ENCODE measurements at places on chromosomes 6 and 20.

DNA sequence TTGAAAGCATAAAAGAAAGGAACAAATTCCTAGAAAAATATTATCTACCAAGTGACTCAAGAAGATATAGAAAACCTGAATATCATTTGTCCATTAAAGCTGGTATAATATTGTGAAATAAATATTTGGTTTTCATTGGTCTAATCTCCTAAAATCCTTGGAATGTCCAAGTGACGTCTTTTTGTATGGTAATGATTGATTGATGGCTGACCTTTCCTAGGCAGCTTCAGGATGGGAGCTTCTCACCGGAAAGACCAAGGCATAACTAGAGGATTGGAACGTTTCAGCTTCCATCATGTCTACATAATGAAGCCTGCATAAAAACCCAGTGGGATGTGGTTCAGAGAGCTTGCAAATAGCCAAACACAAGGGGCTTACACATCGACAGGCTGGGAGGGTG is 57.6 kb upstream of the MAN1A1 start:
- no peak for DNase-seq

- DNase-seq: no peak
Observed at GRCh38 chr20:14210146-14210545, 127.3 kb downstream of the FLRT3 start.

DNA sequence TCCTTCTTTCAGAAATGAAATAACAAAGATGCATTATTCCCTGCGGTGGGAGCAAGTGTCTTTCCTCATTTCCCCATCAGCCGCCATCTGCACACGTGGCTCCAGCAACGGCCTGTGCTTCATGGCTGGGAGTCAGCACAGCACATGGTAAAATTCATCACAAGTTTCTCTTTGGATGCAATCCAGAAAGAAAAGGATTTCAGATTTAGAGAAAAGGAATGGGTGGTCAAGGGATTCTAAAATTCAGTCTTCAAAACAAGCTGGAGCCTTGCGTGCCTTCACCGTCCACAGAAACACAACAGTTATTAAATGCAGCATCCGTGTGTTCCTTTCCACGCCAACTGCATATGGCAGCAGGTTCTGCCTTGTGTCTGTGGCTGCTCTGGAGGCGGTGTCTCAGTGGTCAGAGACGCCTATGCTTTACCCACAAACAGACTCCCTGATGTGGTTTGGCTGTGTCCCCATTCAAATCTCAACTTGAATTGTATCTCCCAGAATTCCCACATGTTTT is 107.6 kb downstream of the THBS2 start:
- DNase-seq: no peak

- no peak for DNase-seq
Observed at GRCh38 chr20:44187054-44187771, at the start of gene JPH2. Gene JPH2, minus strand, starts transcription at chr20:44187188. Its CDS starts 483 bp downstream, at chr20:44186705.

DNA sequence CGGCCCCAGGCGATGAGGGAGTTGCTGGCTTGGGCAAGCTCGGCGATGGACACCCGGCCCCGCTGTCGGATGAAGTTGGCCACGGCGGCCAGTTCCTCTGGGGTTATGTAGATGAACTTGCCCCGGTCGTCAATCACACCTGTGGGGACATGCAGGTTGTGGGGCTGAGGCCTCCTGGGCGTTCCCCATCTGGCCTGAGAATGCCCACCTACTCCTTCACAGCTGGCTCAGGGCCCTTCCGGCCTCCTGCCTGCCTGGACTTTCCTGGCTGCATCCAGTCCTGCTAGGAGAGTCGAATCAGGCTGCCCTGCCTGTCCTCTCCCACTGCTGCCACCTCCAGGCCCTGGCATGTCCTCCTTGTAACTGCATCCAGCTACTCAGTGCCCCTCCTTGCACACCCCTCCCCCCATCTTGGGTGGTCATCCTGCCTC is 13.8 kb downstream of the DDRGK1 start:
- DNase-seq: no peak

GRCh38 chr20:59823491-59824259 is 109.8 kb downstream of the SYCP2 start:
- no peak for DNase-seq

DNA sequence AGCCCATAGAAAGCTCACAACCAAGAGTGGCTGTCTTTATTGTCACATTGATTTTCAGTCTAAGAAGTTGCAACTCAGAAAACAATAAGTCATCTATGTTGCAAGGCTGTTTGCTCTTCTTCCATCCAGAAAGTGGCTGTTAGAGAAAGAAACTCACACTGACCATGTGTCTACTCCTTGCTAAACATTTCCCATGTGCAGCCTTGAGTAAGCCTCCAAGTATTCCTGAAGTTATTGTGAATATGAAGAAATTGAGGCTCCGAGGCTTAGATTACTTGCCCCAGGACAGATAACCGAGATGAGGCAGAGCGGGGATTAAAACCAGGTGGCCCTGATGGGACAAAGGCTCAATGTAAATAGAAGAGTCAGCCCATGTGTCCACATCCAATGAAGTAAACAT is 105.0 kb downstream of the SPTLC3 start:
- DNase-seq: no peak

- DNase-seq: no peak
Observed at GRCh38 chr6:143248359-143248758, 187.7 kb downstream of the AIG1 start.

GRCh38 chr20:48807586-48808381 is 20.0 kb downstream of the PREX1 start:
- no peak for DNase-seq

- no peak for DNase-seq
Observed at GRCh38 chr20:2156666-2157624, 55.3 kb downstream of the STK35 start.

DNA sequence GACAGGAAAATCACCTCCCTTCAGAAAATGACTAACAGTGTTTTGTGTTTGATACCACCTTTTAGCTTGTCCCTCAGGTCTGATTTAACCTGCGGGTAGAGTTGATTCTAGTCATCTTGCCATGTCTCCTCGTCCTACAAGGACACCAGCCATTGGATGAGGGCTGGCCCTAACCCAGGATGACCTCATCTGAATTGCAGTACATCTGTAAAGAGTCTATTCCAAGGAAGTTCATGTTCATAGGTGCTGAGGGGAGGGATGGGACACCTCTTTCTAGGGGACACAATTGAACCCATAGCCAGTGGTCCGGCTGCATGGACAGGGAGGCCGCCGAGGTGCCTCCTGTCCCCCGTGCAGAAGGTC is 52.0 kb upstream of the DACT2 start:
- no peak for DNase-seq

DNA sequence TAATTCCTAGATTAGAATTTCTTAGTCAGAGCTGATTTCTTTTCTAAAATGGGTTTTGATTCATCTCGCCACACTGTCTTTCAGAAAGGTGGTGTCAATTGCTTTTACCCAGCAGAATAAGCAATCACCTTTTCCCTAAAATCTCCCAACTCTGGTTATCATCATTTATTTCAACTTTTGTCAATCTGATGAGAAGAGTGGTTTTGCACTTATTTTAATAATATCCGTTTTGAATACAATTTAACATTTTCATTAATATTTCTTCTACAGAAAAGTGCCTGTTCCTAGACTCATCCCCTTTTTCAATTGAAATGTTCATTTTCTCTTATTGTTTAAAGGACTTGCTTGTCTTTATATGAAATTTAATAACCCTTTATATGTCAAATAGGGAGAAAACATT is 8.2 kb upstream of the NCR2 start:
- DNase-seq: no peak

- DNase-seq: no peak
Observed at GRCh38 chr20:63413963-63414684, 53.0 kb upstream of the CHRNA4 start.

All from activated CD8-positive, alpha-beta memory T cell treated with anti-CD3 and anti-CD28 coated beads for 1 hour (primary cell).